ENCODE measurements at places on chromosomes 2 and 18. TPM values are rescaled to one million over a fixed set of nuclear protein-coding genes. Genes with fewer than 3 reads are reported as not detected.
A peak's percentile ranks its signal among the peaks of the same experiment; 100 is the strongest.

GRCh38 chr2:95343429-95344214, 46.5 kb downstream of the KCNIP3 start:
- DNase-seq: no peak
- no peak overlapping the region for H3K4me3 ChIP-seq
- peaks cover 35% of the 10 kb centered on the region for H3K27me3 ChIP-seq
- no peak overlapping the region for H3K27ac ChIP-seq
- H3K36me3 ChIP-seq: no peaks in the 10 kb centered on the region

DNA sequence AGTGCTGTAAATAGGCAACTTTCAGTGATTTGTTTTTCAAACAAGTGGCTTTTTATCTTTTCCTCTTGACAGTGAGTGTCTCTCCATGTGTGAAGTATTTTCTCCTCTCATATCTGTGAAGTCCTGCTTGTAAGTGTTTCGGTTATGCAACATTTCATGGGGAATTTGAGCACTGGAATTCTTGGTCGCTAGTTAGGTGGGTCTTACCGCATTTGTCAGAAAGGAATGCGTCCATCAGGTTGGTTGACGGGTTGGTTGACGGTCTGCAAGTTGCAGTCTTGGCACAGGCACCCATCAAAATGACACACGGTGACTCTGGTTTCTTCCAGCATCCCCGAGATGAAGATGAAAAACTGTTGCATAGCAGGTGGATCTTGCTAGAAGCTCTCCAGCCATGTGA, 109.8 kb downstream of the AGAP1 start:
- H3K4me3 ChIP-seq: no peak overlapping the region
- DNase-seq: no peak
- no peaks in the 10 kb centered on the region for H3K36me3 ChIP-seq
- no peak overlapping the region for H3K27ac ChIP-seq
- H3K4me1 ChIP-seq: peaks cover 8% of the 10 kb centered on the region

DNA sequence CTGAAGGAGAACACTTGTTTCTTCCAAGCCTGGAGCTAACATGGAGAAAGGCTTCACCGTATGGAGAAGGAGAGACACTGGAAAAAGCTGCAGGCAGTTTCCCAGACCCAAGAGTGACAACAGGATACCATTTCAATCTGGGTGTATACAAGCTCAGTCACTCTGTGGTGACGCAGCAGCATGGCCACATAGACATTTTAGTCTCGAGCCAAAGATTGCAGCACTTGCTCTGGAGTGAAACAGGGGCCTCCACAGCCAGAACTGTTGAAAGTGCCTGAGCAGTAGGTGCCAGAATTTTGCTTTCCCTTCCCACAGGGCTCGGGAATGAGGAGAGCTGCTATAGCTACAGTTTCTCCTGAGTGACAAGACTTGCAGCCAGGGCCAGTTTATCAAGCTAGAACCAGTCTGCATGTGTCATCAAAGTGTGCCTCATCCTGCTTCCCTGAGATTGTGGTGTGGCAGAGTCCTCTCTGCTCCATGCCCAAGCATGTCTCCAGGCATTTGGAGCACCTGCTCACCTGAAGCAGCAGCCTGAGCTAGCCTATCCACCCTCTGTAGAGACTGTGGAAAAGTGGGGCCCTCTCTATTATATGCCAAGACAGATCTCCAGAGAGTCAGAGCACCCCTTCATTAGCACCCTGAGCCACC, 234.6 kb upstream of the CDH19 start:
- no peaks in the 10 kb centered on the region for H3K4me1 ChIP-seq
- no peak overlapping the region for H3K27ac ChIP-seq
- no peaks in the 10 kb centered on the region for H3K36me3 ChIP-seq
- no peak for DNase-seq
- H3K4me3 ChIP-seq: no peak overlapping the region

DNA sequence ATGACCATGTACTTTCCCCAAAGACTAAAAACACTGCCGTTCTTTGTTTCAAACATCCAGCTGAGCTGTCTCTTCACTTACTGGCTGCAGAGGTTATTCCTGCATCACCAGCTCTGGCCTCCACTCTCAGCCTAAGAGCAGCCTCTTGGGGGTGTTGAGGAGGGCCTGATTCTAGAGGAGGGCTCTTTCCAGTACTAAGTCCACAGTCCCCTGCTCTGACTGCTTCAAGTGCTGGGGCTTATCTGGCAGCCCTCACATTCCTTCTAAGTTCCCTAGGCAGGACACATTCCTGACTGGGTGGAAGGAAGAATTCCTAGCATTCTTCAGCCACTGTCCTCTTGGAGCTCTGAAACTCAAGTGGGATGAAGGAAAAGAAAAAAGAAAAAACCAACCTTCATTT, 32.9 kb upstream of the EHBP1 start:
- H3K27ac ChIP-seq: peak overlapping the region; percentile 94
- peaks cover 12% of the 10 kb centered on the region for H3K4me1 ChIP-seq
- no peaks in the 10 kb centered on the region for H3K27me3 ChIP-seq
- DNase-seq: peak; percentile 70
- no peaks in the 10 kb centered on the region for H3K36me3 ChIP-seq

- no peaks in the 10 kb centered on the region for H3K36me3 ChIP-seq
- no peak overlapping the region for H3K27ac ChIP-seq
- H3K4me3 ChIP-seq: no peak overlapping the region
- H3K27me3 ChIP-seq: no peaks in the 10 kb centered on the region
- no peaks in the 10 kb centered on the region for H3K4me1 ChIP-seq
- no peak for DNase-seq
These were observed 278.4 kb upstream of the FIGN start for GRCh38 chr2:164014068-164014731.

DNA sequence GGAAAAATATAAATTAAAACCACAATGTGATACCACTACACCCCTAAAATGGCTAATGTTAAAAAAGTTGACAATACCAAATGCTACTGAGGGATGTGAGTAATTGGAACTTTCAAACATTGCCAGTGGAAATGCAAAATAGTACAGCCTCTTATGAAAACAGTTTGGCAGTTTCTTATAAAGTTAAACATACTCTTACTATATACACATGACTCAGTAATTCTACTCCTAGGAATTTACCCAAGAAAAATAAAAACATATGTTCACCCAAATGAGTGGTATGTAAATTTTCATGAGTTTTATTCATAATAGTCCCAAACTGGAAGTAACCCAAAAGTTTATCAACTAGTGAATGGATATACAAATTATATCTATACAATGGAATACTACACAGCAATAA, 228.0 kb downstream of the CYP26B1 start:
- no peak overlapping the region for H3K4me3 ChIP-seq
- peaks cover 14% of the 10 kb centered on the region for H3K27me3 ChIP-seq
- no peaks in the 10 kb centered on the region for H3K4me1 ChIP-seq
- H3K36me3 ChIP-seq: no peaks in the 10 kb centered on the region
- H3K27ac ChIP-seq: no peak overlapping the region
- DNase-seq: peak; percentile 40

GRCh38 chr2:103991591-103991990, 862.3 kb upstream of the POU3F3 start:
- no peak overlapping the region for H3K4me3 ChIP-seq
- DNase-seq: no peak
- H3K27me3 ChIP-seq: no peaks in the 10 kb centered on the region

- H3K27ac ChIP-seq: no peak overlapping the region
- no peak for DNase-seq
- H3K27me3 ChIP-seq: no peaks in the 10 kb centered on the region
- no peaks in the 10 kb centered on the region for H3K36me3 ChIP-seq
- H3K4me1 ChIP-seq: no peaks in the 10 kb centered on the region
- H3K4me3 ChIP-seq: no peak overlapping the region
These were observed 128.1 kb downstream of the TMEM163 start for GRCh38 chr2:134590679-134591078.

GRCh38 chr2:237326266-237327171, 87.4 kb downstream of the COL6A3 start:
- peaks cover 33% of the 10 kb centered on the region for H3K4me1 ChIP-seq
- peak; percentile 87 for DNase-seq
- H3K27ac ChIP-seq: peak overlapping the region; percentile 88

DNA sequence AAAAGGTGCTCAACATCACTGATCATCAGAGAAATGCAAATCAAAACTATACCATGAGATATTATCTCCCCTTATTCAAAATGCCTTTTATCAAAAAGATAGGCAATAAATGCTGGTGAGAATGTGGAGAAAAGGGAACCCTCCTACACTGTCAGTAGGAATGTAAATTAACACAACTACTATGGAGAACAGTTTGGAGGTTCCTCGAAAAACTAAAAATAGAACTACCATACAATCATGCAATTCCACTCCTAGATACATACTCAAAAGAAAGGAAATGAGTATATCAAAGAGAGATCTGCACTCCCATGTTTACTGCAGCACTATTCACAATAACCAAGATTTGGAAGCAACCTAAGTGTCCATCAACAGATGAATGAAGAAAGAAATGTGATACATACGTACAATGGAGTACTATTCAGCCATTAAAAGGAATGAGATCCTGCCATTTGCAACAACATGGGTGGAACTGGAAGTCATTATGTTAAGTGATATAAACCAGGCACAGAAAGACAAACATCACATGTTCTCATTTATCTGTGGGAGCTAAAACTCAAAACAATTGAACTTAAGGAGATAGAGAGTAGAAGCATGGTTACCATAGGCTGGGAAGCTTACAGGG, 63.8 kb downstream of the MAP4K3 start:
- H3K27ac ChIP-seq: no peak overlapping the region
- H3K36me3 ChIP-seq: peaks cover 7% of the 10 kb centered on the region
- no peaks in the 10 kb centered on the region for H3K27me3 ChIP-seq
- no peak for DNase-seq
- peaks cover 6% of the 10 kb centered on the region for H3K4me1 ChIP-seq

GRCh38 chr18:28108814-28109213, 68.1 kb downstream of the CDH2 start:
- no peak for DNase-seq
- H3K36me3 ChIP-seq: no peaks in the 10 kb centered on the region
- H3K27me3 ChIP-seq: no peaks in the 10 kb centered on the region
- no peak overlapping the region for H3K27ac ChIP-seq

GRCh38 chr2:231522418-231523180, 7.6 kb downstream of the NMUR1 start:
- H3K27me3 ChIP-seq: peaks cover 2% of the 10 kb centered on the region
- no peaks in the 10 kb centered on the region for H3K36me3 ChIP-seq
- no peak overlapping the region for H3K4me3 ChIP-seq
- 0 out of 2 replicates have a peak overlapping the region, but pooled peaks have one; percentile 1 for H3K27ac ChIP-seq

DNA sequence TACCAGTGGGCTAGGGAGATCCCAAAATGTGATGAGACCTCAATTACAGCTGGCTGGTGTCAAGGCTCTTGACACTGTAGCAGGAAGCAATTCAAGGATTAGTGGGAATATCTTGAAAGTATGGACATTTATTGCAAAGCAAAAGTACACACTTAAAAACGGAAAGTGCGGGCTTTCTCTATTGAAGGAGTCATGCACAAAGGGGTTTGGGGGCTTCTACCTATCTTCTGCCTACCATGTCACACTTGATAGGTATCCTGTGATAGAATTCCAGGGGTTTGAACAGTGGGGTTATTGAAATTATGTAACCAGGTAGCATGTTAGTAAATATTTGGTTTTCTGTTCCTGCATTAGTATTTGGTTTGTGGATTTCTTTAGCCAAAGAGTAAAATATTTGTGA, 1652.1 kb upstream of the DDX18 start:
- H3K4me3 ChIP-seq: no peak overlapping the region
- H3K36me3 ChIP-seq: no peaks in the 10 kb centered on the region
- no peak for DNase-seq
- H3K4me1 ChIP-seq: no peaks in the 10 kb centered on the region

GRCh38 chr2:9844576-9844975, 1.3 kb downstream of the TAF1B start:
- peak; percentile 38 for DNase-seq
- peak overlapping the region; percentile 82 for H3K4me3 ChIP-seq
- H3K27ac ChIP-seq: no peak overlapping the region

- H3K27ac ChIP-seq: peak overlapping the region; percentile 65
- H3K4me1 ChIP-seq: peaks cover 5% of the 10 kb centered on the region
- H3K36me3 ChIP-seq: 0 out of 2 replicates have a peak, but pooled peaks cover 2% of the 10 kb centered on the region
These were observed 468 bp downstream of the PIKFYVE start for GRCh38 chr2:208266553-208266893.

GRCh38 chr2:203080447-203081045, 65.9 kb downstream of the NBEAL1 start:
- no peak overlapping the region for H3K27ac ChIP-seq
- no peak for DNase-seq
- H3K36me3 ChIP-seq: peaks cover 18% of the 10 kb centered on the region

DNA sequence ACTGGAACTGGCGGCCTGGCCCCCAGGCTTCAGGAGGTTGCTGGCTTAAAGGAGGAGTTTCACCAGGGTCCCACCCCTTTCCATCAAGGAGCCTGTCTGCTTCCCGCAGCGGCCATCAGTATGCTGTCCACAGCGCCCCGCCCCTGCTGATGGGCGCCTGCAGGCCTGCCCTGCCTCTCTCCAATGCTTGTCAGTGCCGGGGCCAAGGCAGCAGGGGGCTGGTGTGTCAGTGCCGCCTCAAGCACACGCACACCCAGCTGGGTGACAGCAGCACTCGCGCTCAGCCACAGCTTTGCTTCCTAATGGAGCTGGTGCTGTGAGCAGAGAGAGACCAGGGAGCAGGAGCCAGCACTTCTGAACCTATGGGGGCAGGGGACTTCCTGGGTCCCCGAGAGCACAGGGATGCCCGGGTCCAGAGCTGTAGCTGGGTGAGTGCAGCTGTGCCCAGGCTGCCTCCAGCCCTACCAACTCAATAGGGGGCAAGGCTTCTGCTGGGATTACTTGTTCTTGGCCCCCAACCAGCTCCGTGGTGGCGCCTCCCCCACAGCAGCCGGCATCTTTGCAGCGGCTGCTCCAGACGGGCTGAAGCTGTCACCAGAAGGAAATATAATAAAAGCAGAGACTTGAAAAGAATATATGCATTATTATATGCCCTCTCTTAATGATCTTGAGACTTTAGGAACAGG, 377.2 kb upstream of the LRATD1 start:
- H3K4me1 ChIP-seq: no peaks in the 10 kb centered on the region
- DNase-seq: no peak

GRCh38 chr2:21676676-21677075, 552.9 kb downstream of the TDRD15 start:
- no peaks in the 10 kb centered on the region for H3K4me1 ChIP-seq

DNA sequence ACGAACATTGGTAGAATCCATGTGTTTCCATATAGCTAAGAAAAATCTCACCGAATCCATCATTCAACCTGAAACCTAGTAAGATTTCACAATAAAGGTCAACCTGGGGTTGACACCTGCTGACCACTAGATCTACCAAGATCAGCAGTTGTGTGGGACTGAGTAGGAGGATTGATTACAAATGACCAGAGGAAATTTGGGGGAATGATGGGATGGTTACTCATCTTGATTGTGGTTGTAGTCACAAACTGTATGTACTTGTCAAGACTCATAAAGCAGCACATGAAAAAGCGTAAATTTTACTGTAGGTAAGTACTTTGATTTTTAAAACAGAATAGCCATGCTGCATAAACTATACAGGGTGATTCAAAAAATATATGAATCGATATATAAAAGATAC, 14.7 kb downstream of the DAPL1 start:
- H3K27ac ChIP-seq: no peak overlapping the region
- no peak overlapping the region for H3K4me3 ChIP-seq
- H3K27me3 ChIP-seq: peaks cover 6% of the 10 kb centered on the region
- no peak for DNase-seq

The FER1L5 gene
- polyA plus RNA-seq: 0.15 TPM

The POTEI gene
- not detected for polyA plus RNA-seq

The FEV gene
- not detected for polyA plus RNA-seq

The CRYGD gene
- not detected for polyA plus RNA-seq

The NFATC1 gene
- 1.8 TPM for polyA plus RNA-seq

The PSTPIP2 gene
- polyA plus RNA-seq: 10.2 TPM

The EN1 gene
- not detected for polyA plus RNA-seq

The CCDC178 gene
- not detected for polyA plus RNA-seq

The GREB1 gene
- 0.05 TPM for polyA plus RNA-seq

Measured in IMR-90 (cell line).